ENCODE measurements at places on chromosomes 7 and 10.

DNA sequence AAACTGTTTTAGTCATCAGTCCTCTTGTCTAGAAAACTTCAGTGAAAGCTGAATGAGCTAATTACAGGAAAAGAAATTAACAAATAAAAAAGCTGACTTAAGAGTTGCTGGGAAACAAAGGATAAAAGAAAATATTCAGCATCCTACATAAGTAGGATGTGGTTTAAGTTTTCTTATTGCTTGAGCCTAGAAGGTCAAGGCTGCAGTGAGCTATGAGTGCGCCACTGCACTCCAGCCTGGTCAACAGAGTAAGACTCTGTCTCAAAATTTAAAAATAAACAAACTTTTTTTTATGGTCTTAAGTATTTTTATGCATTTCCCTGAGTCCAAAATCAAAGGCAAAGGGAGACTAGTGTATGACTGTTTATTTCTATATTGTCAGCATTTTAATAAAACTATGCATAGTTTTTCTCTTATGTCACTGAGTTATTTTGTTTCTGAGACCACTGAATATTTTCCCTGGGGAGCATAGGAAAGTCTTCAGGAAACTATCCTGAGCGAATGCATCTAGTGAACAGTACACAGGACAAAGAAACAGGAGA lies 40.0 kb upstream of the LRRN3 start:
- no peak for DNase-seq

DNA sequence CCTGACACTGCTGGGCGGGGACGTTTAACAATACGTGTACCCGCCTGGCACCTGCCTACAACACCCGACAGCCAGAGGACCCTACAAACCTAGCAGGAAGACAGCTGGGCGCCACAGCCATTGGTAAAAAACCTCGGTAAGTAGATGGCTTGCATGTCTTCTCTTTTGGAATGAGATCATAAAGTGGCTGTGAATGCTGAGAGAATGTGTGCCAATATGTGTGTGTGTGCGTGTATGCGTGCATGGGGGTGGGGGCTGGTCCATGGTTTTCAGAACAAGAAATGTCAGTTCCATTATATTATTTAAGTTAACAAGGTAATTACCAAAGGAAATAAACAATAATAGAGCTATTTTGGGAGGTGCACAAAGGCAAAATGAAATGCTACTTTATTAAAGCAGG lies 39.2 kb downstream of the PAPOLB start:
- no peak for DNase-seq

GRCh38 chr10:78390817-78391216 lies 357.2 kb downstream of the RPS24 start:
- no peak for DNase-seq

- DNase-seq: no peak
These were observed 56.1 kb downstream of the HIBADH start for GRCh38 chr7:27606270-27607209.

DNA sequence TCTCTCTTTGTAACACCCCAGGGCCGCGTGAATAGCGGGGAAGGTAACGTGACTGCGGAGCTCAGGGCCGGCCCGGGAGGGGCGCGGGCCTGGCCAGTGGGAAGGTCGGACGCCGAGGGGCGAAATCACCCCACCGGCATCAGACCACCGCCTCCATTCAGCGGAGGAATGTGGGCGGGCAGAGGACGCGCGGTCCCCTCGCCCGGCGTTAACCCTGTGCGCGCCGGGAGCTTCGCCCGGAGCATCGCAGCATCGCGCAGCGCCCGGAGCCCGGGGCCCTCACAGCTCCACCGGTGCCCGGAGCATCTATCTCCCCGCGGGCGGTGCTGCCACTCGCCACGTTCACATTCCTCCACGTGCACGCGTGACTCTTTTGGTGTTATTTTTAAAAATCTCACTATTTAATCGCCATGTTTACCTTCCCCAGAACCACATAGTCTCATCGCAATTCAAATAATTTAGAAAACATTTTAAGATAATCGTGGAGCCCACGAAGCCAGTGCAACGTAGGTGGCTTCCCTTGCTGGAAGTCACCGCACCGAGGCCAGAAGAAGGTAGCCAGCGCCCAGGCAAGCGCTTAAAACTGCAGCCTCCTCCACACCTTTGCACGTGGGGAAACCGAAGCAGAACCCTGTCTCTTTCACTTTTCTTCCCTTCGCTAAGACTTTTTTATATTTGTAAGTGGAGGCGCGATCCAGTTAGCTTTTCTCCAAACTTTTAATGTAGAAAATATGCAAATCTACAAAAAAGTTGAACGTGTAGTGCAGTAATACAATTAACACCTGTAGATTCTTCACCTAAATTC lies 21.8 kb downstream of the FGFBP3 start:
- DNase-seq: peak; percentile 60

DNA sequence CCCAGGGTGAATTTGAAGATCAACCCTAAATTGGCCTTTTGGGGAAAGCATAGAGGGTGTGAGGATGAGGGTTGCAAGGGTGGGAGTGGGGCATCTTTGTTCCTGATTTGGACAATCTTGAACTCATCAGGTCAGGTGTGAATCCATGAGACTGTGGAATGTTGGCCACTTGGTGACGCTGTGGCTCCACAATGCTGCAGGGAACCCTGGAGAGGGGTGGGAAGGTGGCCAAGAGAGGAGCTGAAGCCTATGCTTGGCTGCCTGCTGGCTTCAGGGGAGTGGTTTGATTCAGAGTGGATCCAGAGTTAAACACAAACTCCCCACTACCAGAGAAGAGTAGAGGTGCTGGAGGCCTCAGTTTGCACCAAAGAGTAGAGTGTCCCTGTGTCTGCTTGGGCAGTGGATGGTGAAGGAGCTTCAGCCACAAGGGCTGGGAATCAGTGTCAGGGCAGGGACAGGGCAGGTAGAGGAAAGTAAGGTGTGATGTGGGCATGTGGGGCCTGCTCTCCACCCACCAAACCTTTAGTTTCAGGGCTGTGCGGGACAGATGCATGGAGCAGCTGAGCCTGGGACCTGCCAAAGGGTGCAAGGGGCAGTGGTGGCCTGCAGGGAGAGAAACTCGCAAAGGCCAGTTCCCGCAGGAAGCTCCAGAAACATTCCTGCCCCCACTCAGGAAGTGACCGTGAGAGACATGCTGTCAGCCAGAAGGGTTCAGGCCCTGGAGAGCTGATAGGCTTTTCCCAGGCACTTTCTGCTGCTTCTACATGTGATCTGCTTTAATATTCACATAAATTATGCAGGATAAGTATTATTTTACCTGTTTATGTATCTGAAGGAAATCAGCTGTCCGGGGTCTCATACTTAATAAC lies 81.0 kb upstream of the PRSS58 start:
- DNase-seq: peak; percentile 38
